Cortex of kidney (tissue), 1 donor: ENCODE measurements at places on chromosomes 7 and 10.

GRCh38 chr7:98066208-98066607 lies 40.5 kb upstream of the LMTK2 start:
- DNase-seq, result no peak

DNA sequence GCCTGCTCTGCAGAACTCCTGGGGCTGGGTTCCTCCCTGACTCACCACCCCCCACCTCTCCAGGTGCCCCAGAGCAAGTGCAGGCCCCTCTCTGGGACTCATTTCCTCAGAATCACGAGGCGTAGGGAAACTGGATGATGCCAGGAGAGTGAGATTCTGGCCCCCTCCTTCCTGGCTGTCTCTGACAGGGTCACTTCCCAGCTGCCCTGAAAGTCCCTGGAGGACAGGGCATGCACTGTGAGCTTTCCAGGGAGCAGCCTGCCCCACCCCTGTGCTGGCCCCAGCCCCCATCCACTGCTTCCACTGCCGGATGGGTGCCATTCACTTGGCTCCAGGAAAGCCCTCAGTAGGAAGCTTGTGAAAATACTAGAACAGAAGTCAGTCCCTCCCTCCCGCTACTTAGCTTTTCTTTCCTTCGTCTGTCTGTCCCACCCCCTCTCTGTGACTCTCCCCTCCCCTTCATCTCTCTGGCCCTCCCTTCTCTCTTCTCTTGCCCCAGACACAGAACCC lies 10.4 kb downstream of the TACR2 start:
- no peak for DNase-seq

- DNase-seq, result no peak
Measured at GRCh38 chr7:1672851-1673486, 2.9 kb downstream of the ELFN1 start.

- no peak for DNase-seq
Measured at GRCh38 chr7:23971031-23971430, 261.0 kb downstream of the STK31 start.

DNA sequence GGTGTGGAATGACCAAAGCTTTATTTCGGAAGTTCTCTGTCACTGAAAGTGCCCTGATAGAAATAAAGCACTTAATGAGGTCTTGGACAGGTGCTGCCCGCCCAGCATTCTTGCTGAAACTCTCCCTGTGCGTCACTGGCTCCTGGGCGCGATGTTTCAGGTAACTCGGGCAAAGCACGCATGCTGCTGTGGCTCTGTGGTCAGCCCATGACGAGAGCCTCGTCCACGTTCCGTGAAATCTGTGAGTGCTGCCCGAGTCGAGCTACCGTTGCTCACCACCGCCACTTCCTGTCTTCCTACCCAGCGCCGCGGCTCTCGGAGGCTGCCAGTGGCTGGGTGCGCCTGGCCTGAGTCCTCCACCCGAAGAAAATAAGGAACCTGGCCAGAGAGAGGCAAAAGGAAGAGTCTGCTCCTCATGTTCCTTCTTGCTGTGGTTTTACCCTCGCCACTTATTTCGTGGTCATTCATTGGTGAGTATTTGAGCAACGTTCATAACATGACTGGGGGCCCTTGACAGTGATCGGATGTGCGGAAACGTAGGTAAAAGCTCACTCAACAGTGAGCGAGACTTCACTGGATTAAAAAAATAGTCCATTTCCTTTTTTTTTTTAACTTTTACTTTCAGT lies 95.5 kb downstream of the MAP3K8 start:
- DNase-seq, result no peak

DNA sequence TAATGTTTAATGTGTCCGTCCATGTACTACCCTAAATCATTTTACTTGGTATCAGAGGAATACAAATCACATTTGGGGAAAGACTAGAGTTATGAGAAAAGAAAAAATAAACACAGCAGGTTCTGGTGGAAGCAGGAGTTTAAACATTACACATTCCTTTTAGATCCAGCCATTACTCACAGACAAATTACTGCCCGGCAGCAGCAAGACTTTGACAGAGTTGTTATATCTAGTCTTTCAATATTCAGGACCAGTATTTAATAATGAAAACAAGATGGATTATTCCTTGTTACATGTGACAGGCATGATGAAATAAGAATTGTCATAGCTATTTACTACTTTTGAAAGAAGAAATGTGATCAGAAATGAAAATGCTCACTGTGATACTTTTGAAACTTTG lies 131.8 kb upstream of the GNAI1 start:
- DNase-seq, result no peak
